Activated T-helper 9 cell treated with anti-CD3 and anti-CD28 coated beads, Interleukin-2, amount 50 U/mL, for 16 hours (primary cell): ENCODE measurements at places on chromosomes 16 and 17.

GRCh38 chr16:29915590-29916247 is 10.3 kb downstream of the KCTD13 start:
- no peak for DNase-seq

DNA sequence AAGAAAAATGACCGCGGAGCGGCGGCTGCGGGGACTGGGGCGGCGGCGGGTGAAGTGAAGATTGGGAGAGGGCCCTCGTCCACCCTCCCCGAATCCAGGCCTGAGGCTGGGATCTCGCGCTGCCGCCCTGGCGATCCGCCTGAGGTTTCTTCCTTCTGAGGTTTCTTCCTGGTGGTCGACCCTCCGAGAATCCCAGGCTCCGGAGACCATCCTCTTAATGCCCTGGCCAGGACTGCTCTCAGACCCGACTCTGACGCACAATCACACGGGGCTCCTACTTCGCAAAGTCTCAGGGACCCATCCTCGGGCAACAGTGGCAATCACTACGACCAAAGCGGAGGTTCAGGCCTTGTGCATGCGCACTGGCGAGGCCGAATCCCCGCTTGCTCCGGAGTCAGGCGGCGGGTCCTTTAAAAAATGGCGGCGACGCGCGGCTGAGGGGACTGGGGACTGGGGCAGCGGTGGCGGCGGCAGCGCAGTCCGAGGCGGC is 18.0 kb upstream of the KCNJ18 start:
- DNase-seq = no peak

GRCh38 chr17:20028443-20028842 is 19.3 kb downstream of the SPECC1 start:
- no peak for DNase-seq

- no peak for DNase-seq
Measured at GRCh38 chr17:40491486-40491885, 9.9 kb downstream of the TNS4 start.

- DNase-seq = no peak
Measured at GRCh38 chr16:13154799-13155198, 253.4 kb downstream of the SHISA9 start.

GRCh38 chr17:31286587-31286986 is 10.5 kb downstream of the OMG start:
- no peak for DNase-seq

DNA sequence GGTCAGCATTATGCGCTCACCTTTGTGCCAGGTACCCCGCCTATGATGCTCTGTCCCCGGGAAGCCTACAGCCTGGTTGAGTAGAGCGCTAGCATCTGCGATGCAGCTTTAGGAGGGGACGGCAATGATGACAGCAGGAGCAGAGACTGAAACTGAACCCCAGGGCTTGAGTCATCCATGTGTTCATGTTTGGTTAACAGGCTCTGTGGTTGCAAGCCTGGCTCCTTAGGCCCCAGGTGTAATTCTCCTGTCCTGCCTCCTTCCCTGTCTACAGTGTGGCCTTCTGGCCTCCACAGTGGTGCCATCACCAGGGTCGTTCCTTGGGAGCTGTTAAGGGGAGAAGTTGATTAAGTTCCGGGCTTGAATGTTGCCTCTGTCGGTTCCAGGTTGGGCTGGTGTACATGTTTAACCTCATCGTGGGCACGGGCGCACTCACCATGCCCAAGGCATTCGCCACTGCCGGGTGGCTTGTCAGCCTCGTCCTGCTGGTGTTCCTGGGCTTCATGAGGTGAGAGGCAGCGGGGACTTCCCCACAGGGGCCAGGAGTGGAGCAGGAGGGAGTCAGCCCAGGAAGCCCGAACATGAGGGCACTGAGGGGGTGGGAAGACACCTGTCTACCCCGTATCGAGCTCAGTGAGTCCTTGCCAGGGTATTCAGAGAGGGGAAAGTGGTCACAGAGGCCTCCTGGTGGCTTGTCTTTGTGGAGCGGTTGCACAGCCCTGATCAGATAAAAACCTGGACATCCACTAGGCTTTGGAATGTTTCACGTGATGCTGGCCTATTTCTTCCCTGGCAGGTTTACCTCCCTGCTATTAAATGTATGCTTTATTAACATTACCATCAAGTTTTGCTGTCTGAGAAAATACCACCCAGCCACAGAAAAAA is 9.2 kb upstream of the NAT9 start:
- no peak for DNase-seq

DNA sequence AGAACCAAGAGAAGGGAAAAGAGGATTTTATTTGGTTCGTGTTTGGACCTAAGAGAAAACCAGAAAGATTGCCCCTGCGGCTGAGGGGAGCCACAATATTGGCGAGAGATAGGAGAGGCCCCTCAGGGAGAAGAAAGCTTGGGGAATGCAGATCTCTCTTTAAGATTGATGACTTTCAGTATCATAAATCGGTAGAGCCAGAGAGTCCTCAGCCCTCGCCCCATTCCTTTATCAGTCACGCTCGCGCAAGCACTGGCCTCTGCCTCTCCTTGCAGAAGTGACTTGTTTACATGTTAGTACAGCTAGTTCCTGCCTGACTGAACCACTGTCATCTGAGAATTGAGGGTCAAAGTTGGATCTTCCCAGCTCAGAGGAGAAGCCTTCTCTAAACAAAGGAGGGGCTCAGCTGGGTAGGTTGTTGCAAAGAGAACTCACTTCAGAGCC is 21.5 kb upstream of the KRT19 start:
- DNase-seq = no peak

GRCh38 chr17:81246343-81246670 is 7.2 kb downstream of the NDUFAF8 start:
- DNase-seq = no peak

GRCh38 chr16:17196526-17196925 is 274.2 kb downstream of the XYLT1 start:
- no peak for DNase-seq

GRCh38 chr17:2449486-2449885 is 48.6 kb upstream of the MNT start:
- no peak for DNase-seq

- DNase-seq = no peak
Measured at GRCh38 chr16:68082629-68083238, 2.4 kb upstream of the NFATC3 start.
